ENCODE measurements at places on chromosomes 4 and X. TPM values are rescaled to one million over a fixed set of nuclear protein-coding genes. Genes with fewer than 3 reads are reported as not detected.

DNA sequence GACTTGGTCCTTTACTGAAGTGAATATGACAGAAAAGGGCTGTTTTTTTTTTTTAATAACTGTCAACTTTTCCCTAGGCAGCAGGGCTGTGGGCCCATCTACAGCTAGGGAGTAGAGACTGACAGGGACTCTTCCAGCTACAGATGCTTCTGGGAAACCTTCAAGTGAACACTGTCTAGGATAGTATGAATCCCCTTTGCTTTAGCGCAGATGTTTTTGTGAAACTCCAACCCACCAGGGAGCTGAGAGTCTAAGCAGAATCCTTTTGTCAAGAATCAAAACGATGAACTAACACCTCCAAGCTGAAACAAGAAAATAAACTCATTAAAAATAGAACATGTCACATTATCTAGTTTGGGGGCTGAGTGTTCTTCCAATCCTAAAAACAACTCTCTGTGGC lies 219.7 kb upstream of the FGF13 start:
- no peak overlapping the region for H3K27ac ChIP-seq
- no peak for DNase-seq
- H3K4me3 ChIP-seq = no peak overlapping the region

DNA sequence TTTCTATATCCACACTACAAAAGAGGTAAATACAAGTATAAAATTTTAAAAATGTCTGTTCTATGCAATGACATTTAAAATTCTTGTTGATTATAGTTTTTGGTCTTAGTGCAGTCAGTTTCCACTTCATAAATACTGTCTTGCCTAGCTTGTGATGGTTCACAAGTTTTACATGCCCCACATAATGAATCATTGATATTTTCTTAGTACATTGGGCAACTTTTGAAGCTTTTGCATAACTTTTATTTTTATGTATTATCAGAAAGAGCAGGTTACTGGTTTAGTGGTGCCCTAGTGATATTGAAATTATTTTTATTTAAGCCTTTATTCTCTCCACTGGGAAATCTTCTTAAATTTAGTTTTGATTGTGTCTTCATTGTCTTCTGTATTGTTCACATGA lies 388.0 kb downstream of the CCSER1 start:
- no peaks in the 10 kb centered on the region for H3K4me1 ChIP-seq
- no peak overlapping the region for H3K27ac ChIP-seq
- no peak for DNase-seq
- H3K36me3 ChIP-seq = no peaks in the 10 kb centered on the region

CT55 gene
- not detected for total RNA-seq

- no peak for DNase-seq
- H3K36me3 ChIP-seq = no peaks in the 10 kb centered on the region
- no peak overlapping the region for H3K4me3 ChIP-seq
- no peaks in the 10 kb centered on the region for H3K27me3 ChIP-seq
Measured at GRCh38 chrX:39952989-39953388, 144.8 kb downstream of the BCOR start.

ZNF674 gene
- 4.7 TPM for total RNA-seq

DTHD1 gene
- 5.4 TPM for total RNA-seq
